GM23248 (cell line): ENCODE measurements at places on chromosomes 6 and 20. TPM values are rescaled to one million over a fixed set of nuclear protein-coding genes. Genes with fewer than 3 reads are reported as not detected.
A peak's percentile ranks its signal among the peaks of the same experiment; 100 is the strongest.

The HCRTR2 gene
- polyA plus RNA-seq: not detected in 2 replicates

The ZDHHC14 gene
- polyA plus RNA-seq: 0.94 and 1.4 TPM in 2 replicates

The SASH1 gene
- polyA plus RNA-seq: 68.5 and 69.1 TPM in 2 replicates

The CENPW gene
- polyA plus RNA-seq: 29.7 and 30.6 TPM in 2 replicates

GRCh38 chr6:163437466-163437865 lies 22.9 kb downstream of the QKI start:
- no peak for DNase-seq

- DNase-seq: peak; percentile 9
These were observed 395.1 kb upstream of the SASH1 start for GRCh38 chr6:147947521-147947920.

DNA sequence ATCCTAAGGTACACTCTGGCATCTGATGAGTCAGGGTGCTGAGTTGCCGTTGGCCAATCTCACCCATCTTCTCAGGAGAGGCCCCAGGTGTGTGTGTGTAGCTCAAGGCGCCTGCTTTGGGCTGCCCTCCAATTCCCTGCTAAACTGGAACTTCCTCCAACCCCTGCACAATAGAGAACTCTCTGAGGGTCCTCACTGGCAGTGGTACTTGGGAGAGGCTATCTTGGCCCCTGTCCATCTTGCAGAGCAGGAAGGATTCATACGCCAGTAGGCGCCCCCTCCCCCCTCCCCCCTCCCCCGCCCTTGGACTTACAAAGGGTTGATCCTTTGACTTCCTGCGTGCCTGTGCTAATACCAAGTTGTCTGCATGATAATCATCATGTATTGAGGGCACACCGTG lies 173.6 kb downstream of the SASH1 start:
- no peak for DNase-seq

DNA sequence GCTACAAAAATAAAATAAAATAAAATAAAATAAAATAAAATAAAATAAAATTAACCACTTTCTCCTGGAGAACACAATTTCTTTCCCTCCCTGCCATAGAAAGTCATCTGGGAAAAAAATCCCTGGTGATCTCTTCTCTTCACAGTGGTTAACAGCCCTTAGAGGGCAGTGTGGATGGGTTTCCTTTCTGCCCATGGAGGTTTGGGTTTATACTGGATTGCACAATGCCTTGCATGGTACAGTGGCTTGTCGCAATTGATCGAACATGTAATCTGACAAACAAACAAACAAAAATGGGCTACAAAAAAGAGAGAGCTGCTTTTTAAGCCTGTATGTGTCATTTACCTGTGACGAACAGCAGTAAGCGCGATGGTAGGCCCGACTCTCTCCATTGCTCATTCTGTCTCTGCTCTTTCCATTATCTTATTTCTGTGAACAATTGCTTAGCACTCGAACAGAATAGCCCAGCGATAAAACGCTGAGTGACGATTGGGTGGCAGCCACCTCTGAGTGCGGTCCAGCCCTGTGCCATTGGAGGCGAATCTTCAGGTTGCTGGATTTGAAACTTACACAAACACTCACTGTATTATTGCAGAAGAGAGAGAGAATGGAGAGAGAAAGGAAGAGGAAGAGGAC lies 166.1 kb downstream of the CD83 start:
- DNase-seq: no peak

- DNase-seq: peak; percentile 21
These were observed 124.9 kb downstream of the KLHL32 start for GRCh38 chr6:97049253-97050011.

GRCh38 chr6:159066483-159066882 lies 21.7 kb upstream of the TAGAP start:
- DNase-seq: peak; percentile 14

- no peak for DNase-seq
These were observed 102.0 kb upstream of the RPS6KA2 start for GRCh38 chr6:166728884-166729530.

DNA sequence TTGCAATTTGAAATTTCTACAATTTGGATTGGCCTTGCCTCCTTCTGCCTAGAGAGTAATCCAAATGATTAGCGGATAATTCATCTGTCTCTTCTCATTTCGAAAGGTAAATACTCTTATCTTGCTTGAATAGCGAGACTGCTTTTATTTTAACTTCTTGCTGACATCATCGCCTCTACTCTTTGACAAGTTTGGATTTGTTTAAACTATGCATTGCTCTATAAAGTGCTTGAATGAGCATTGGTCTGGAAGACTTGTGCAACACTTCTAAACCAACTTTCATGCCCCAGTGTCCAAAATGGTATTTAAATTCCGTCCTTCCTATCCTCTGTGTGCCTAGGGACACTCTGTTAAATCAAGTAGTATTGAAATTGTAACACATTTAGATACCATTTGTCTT lies 384.1 kb upstream of the SLC35B3 start:
- no peak for DNase-seq
